ENCODE measurements at places on chromosomes 12 and 14.

DNA sequence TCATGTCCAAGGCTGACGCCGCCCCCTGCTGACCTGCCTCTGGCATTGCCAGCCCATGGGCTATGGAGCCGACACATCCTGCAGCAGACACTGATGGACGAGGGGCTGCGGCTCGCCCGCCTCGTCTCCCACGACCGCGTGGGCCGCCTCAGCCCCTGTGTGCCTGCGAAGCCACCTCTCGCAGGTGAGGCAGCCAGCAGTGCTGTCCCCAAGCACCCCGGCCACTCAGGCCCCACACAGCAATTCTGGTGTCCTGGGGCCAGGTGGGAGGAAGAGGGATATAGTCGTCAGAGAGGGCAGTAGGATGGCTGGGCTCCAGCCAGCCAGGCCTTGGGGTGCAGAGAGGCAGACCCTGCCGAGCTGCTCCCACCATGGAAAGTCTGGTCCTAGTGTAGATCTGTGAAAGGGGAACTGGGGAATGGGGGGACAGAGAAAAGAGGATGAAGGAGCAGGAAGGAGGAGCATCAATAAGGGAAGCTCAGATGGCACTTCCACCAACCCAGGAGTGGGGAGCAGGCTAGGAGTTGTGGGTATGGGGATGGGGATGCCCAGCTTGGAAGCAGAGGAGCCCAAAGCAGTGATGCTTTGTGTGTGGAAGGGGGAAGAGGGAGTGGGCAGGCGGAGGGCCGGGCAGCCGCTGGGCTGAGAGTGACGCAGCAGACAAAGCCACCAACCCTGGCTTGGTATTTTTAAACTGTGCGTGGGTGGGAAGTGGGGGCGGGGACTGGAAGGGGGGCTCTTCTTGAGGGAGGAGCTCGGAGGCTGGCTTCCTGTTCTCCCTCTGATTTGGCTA is 4.7 kb downstream of the NAB2 start:
- peak; percentile 85 for DNase-seq

DNA sequence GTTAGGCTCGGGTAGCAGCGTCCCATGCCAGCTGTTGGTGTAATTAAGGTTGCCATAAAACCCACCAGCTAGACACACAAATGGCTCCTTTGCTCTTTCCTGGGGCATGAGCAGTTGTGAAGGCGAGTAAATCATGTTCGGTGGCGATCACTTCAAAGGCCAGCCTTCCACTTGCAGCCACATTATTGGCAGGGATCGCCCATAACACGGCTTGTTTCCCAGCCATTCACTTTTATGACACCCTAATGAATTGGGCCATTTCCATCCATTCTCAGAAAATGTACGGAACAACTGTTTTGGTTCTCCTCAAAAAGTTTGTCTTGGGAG is 63.4 kb downstream of the BEGAIN start:
- DNase-seq, result no peak

- DNase-seq, result no peak
Observed at GRCh38 chr14:28765831-28766468, 637 bp upstream of the FOXG1 start.

DNA sequence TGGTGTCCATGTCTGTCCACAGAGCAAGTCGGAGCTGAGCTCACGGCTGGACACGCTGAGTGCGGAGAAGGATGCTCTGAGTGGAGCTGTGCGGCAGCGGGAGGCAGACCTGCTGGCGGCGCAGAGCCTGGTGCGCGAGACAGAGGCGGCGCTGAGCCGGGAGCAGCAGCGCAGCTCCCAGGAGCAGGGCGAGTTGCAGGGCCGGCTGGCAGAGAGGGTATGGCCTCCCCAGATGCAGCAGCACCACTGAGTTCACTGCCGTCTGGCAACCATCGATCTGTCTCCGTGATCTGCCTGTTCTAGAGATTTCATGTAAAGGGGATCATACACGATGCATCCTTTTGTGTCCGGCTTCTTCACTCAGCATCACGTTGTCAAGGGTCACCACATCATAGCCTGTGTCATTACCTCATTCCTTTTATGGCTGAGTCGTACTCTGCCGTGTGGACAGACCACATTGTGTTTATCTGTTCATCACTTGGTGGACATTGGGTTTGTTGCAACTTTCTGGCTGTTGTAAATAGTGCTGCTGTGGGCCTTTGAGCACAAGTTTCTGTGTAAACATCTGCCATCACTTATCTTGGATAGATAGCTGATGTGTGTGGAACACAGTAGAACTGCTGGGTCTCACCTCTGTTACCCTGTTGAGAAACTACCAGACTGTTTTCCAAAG is 21.9 kb downstream of the HIP1R start:
- no peak for DNase-seq

- DNase-seq, result no peak
Observed at GRCh38 chr14:92887157-92887556, 35.8 kb upstream of the CHGA start.

DNA sequence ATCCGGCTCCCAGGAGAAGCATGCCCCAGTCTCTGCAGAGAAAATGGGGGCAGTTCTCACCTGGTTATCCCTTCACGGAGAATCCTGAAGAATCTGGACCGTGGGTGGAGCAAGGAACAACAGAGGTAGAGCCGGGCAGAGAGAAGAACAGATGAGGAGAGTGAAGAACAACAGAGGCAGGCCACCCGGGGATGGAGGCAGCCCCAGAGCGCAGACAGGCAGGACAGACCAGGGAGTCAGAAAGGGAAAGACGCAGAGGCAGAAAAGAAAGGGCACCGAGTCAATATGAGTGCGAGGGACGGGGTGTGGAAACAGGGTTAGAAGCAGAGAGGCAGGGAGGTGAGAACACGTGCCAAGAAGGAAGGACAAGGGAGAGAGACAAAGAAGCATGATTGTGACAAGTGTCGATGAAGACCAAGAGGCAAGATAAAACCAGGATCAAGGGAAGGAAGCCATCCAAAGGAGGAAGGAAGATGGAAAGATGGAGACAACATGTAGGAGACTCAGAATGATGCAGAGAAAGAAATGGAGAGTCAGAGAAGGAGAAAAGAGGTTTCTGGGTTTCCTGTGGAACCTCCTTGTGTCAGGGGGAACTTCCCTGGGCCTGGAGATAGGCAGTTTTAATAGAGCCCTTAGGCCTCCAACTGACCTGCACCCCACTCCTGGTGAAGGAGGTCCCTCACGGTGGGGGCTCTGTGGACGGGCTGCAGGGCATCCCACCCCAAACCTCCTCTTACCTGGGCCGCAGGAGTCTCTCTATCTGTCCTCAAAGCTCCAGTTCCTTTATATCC is at the start of gene MYH6:
Gene MYH6, minus strand, starts transcription at position 758 of the 791 bp plus-strand sequence. CDS start 1,050 bp downstream, outside the sequence.
- DNase-seq, result no peak

DNA sequence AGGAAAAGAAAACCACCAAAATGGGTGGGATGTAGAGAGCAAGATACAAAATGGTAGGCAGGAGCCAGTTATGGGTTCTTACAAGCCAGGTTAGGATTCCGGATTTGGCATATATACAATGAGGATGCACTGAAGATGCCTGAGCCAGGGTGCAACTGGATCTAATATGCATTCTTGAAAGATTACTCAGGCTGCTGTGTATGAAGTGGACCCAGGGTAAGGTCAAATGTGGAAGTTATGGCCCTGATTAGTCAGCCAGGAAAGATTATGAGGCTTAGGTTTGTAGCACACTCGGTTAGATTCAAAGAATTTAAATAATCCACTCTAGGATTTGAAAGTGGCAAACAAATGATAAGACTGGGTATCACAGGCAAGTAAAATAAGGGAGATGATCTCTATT is 1750.7 kb upstream of the FLRT2 start:
- DNase-seq, result no peak

DNA sequence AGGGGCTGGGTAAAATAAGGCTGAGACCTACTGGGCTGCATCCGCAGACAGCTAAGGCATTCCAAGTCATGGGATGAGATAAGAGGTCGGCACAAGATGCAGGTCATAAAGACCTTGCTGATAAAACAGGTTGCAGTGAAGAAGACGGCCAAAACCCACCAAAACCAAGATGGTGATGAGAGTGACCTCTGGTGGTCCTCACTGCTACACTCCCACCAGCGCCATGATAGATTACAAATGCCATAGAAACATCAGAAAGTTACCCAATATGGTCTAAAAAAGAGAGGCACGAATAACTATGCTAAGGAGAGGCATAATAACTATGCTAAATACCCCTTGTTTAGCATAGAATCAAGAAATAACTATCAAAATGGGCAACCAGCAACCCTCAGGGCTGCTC is 46.2 kb upstream of the MAP3K9 start:
- DNase-seq, result no peak

DNA sequence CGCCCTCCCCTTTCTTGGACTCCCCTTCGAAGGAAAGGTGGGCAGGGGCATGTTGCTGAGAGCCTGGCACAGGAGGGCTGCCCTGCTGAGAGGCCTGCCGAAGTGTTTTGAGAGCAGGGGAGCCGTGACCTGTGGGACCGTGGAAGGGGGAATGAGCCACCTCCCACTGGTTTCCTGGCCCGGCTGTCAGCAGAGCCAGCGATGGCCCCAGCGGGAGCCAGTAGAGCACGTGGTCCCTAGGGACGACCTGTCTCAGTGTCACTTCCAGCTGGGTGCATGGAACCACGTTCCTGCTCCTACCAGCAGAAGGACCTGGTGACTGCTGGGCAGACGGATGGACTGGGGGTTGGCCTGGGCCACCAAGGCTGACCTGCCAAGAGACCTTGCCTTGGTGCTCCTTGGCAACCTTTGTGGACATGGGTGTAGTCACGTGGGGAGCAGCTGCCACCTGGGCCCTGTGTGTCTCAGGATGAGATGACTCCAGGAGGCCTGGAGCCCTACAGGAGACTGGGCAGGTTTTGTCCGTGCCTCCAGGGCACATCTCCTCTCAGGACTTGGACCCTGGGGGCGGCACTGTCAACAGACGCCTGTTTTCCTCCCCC is 34.6 kb downstream of the BEGAIN start:
- DNase-seq, result no peak

DNA sequence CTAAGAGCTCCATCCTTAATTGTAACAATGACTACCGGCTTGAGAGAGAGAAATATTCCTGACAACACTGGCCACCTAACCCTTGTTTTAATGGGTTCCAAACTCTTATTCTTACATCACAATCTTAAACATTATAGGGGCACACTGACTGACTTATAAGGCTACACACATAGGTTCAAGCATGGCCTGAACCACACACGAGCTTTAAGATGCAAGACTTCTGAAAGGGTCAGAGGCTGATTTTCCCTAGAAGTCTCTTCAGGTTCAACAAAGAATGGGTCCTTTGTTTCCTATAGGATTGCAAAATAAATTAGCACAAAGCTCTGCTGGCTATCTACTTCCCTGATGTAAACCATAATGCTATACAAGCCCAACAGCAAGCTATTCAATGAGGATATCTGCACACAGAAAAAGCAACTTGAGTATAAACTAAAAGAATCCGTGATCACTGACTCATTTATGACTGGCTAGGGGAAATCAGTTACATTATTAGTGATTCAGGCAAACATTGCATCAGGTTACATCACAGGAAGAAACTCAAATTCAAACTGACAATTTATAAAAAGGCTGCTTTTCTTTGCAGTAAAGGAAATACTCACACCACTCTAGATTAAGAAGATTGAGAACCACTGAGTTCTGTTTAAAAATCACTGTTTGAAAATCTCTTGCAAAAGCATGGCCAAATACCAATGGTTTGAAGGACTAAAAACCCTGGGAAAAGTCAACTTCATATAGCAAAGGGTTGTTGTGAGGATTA is 8.5 kb downstream of the BTG1 start:
- peak; percentile 95 for DNase-seq

DNA sequence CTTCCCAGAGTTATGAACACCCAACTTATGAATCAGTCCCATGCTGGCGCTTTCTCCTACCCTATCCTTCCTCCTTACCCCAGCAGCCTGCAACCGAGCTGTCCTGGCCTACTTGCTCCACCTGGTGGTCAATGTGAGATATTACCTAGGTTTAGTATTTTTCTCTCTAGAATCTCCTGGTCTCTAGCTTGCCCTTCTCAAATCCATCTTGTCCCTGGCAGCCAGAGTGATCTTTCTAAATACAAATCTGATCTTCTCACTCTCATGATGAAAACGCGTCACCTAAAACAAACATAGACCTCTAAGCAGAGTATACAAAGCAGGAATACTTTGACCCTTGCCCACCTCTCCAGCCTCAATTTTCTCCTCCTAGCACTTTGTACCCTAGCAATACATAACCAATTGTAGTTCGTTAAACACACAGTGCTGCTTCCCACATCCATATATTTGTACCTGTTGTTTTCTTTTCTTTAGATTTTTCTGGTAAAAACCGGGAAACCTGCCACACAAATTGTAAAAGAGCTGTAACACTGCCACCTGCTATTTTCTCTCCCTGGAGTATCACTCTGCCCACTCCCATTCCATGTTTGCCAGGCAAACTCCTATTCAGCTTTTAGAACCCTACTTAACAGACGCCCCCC is 20.0 kb upstream of the TCP11L2 start:
- DNase-seq, result peak; percentile 72

DNA sequence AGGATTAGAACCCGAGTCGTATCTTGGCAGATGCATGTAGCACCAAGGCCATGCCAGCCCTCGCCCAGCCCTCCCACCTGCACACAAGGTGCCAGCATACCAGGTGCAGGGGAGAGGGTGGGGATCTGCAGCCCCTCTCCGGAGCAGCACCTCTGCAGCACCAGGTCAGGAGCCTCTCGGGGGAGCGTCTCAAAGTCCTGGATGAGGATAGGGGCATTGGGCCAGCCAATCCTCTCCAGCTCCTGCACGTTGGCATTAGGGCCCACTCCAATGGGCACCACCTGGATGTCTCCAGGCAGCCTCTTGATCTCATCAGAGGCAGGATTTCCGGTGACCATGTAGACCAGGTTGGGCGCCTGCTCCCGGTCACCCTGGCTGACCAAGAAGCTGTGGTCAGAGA is 73.2 kb upstream of the ANO2 start:
- DNase-seq, result no peak

- peak; percentile 81 for DNase-seq
Observed at GRCh38 chr12:53701518-53702264, 25.6 kb downstream of the CALCOCO1 start.

- no peak for DNase-seq
Observed at GRCh38 chr14:83312511-83312910, 1778.9 kb upstream of the SEL1L start.

DNA sequence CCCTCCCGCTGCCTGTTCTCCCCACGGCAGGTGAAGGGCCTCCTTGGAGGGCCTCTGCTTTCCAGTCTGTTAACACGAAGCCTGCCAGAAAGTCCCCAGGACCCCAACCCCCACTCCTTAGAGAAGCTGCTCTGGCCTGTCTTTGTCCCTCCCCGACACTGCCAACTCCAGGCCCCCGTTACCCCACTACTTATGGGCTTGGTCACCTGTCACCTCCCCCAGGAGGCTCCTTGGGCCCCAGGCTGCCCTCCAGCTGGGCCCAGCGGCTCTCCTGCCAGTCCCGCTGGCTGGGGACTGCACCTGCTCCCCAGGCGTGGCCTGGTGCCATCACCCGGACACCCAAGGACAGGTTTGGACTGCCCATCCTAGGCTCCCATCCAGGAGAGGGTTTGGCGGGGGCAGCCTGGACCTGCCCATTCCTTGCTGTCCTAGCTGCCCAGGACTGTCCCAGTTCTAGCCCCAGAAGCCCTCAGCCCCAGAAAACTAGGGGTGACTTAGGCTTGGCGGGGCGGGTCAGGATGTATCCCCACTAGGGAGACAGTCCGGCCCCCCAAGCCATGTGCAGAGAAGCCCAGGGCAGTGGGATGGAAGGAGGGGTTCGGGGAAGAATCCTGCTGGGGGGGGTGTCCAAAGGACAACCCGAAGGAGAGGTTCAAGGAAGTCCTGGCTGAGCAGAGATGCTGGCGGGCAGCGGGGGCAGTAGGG is 155.7 kb upstream of the C14orf180 start:
- no peak for DNase-seq

GRCh38 chr14:58865514-58866281 is 227.9 kb downstream of the DACT1 start:
- peak; percentile 90 for DNase-seq
